ENCODE measurements at places on chromosomes 3 and 15.

DNA sequence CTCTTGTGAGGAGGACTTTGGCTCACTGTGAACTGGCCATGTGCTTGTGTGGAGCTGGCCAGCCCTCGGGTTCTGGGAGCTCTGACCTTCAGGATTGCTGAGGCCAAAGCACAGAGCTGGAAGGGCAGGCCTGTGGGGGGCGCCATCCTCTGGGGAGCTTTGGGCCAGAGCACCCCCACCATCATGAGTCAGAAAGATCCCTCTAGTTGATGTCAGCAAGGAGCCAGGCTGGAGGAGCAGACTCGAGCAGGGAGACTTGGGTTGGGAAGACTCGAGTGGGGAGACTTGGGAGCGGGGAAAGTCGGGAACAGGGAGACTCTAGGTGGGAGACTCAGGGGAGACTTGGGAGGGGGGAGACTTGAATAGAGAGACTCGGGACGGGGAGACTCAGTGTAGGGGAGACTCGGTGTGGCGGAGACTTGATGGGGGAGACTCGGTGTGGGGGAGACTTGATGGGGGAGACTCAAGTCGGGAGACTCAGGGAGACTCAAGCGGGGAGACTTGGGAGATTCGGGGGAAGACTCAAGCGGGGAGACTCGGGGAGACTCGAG, 37.7 kb upstream of the PLXNA1 start:
- DNase-seq = peak; percentile 5

- no peak for DNase-seq
Measured at GRCh38 chr15:58016581-58017175, 48.8 kb downstream of the ALDH1A2 start.

- no peak for DNase-seq
Measured at GRCh38 chr3:190224863-190225692, 97.2 kb downstream of the CLDN1 start.

GRCh38 chr15:80180468-80180867, 27.7 kb downstream of the FAH start:
- no peak for DNase-seq

GRCh38 chr15:62390791-62391640, 225.9 kb upstream of the C2CD4B start:
- peak; percentile 63 for DNase-seq

DNA sequence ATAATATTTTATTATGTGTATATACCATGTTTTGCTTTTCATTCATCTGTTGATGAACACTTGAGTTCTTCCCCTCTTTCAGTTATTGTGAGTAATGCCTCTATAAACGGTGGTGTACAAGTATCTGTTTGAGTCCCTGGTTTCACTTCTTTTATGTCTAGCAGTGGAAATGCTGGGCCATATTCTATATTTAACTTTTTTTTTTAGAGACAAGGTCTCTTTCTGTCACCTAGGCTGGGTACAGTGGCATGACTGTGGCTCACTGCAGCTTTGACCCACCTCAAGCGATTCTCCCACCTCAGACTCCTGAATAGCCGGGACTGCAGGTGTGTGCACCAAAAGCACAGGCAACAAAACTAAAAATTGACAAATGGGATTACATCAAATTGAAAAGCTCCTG, 19.9 kb downstream of the GOLM2 start:
- DNase-seq = no peak

- DNase-seq = no peak
Measured at GRCh38 chr3:52350981-52351761, 35.1 kb downstream of the DNAH1 start.

DNA sequence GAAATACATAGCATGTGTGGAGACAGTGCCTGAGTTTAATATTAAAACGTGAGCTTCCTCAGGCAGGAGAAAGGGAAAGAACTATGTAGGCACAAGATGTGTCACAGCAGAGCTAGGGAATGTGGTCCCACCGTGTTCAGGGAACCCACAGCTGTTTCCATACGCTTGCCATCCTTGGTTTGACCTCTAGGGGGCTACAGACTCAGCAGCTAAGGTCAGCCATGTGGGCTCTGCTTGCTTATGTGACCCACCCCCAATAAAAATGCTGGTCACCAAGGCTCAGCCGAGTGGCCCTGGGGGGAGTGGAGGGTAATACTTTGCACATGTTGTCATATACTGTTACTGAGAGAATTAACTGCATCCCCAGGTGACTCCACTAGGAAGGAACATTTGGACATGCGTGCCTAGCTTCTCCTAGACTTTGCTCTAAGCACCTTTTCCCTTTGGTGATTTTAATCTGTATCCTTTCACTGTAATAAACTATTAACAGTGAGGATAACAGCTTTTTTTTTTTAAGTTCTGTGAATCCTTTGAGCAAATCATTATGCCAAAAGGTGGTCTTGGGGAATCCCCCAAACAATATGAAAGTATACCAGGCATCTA, 3.3 kb downstream of the TUBGCP5 start:
- peak; percentile 78 for DNase-seq
